GM12878 (cell line): ENCODE measurements at places on chromosomes 16 and 17.
A peak's percentile ranks its signal among the peaks of the same experiment; 100 is the strongest.

DNA sequence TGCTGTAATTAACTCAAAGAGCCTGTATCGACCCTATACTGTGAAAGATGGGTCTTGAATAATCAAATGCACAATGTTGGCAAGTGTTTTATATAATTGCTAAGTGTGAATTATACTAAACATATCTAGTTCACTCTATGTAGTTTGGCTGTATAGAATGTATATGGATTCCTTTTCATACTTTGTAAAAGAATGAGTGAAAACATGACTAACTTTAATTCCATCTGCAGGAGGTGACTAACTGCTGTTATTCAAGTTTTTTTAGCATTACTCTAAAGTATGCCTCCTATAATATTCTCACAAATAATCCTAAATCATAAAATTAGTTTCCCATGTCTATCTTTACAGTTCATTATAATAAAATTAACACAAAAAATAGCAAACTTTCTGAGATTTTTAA, 394.0 kb upstream of the MON1B start:
- no peak overlapping the region for H3K4me3 ChIP-seq
- no peak for DNase-seq
- H3K27ac ChIP-seq: no peak overlapping the region
- H3K27me3 ChIP-seq: no peaks in the 10 kb centered on the region
- no peaks in the 10 kb centered on the region for H3K36me3 ChIP-seq

DNA sequence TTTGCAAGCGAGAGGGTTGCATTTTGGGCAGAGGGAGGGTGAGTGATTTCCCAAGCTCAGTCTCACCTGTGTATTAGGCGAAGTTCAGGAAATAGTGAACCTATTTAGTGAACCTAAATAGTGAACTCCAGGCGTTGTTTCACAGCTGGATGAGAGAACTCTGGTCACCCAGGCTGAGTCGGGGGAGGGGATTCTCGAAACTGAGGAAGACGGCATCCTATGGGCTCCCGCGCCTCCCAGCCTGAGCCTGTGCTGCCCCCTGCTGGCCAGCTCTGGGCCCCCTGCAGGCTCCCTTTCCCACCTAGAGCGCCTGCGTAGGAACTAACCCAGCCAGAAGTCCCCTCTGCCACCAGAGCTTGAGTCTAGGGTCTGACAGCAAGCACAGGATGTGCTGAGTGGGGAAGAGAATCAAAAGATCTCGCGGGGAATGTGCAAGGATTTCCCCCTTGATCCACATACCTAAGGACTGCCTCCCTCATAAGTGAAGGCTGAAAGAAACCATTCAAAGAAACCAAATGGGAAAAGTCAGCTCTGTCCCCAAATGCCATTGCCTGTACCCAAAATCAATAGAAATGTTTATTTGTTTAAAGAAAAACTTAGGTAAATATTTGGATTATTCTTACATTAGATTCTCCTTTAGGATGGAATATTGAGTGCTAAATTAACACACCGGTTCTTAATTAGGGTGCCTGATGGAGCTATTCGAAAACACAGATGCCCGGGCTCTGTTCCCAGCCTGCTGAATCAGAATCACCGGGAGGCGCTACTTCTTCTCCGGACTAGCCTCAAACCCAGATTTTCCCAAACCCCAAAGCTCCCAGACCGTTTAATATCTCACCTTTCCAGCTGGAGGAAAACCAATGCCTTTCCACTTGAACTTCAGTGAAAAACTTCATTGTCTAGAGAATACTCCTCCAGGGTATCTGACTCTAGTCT, 14.8 kb upstream of the MARVELD3 start:
- H3K27ac ChIP-seq: no peak overlapping the region
- H3K4me1 ChIP-seq: peaks cover 5% of the 10 kb centered on the region; the same call in 1 of the 2 replicates
- peak; percentile 25 for DNase-seq
- no peaks in the 10 kb centered on the region for H3K27me3 ChIP-seq
- H3K36me3 ChIP-seq: no peaks in the 10 kb centered on the region

DNA sequence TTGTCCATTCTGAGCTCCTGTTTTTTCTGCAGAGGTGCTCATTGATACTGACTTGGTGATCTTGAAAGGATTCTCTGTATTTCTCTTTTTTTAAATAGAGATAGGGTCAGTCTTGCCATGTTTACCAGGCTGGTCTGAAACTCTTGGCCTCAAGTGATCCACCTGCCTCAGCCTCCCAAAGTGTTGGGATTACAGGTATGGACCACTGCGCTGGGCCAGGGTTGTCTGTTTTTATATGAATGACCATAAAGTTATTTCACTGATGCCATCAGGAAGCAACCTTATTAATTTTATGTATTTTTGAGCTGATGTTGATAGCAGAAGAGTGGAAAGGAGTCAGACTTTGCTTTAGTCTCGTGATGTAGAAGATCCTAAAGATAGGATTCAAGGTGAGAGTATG, 35.7 kb upstream of the METTL9 start:
- H3K4me1 ChIP-seq: no peaks in the 10 kb centered on the region
- no peaks in the 10 kb centered on the region; the same call in 1 of the 2 replicates for H3K27me3 ChIP-seq
- no peaks in the 10 kb centered on the region for H3K36me3 ChIP-seq
- H3K27ac ChIP-seq: no peak overlapping the region
- DNase-seq: no peak
- H3K4me3 ChIP-seq: no peak overlapping the region

DNA sequence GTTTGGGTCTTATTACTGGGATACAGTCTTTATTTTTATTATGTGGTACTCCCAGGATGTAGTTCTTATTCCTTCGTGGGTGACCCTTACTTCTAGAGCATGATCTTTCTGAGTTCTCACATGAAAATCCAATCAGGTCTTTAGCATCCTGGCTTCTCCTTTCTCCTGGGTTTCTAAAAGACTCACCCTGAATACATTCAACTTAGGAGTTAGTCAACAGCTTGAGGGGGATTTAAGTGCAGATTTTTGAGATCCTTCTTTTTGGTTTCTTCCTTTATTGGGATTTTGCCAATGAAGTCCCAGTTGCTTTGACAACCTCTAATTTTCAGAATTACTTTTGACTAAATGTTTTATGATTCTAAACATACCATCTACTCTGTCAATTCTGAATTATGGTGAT, 68.2 kb downstream of the SIAH1 start:
- no peak overlapping the region for H3K27ac ChIP-seq
- peaks cover 8% of the 10 kb centered on the region; the same call in 1 of the 2 replicates for H3K4me1 ChIP-seq
- no peaks in the 10 kb centered on the region for H3K36me3 ChIP-seq
- no peak overlapping the region for H3K4me3 ChIP-seq
- no peaks in the 10 kb centered on the region for H3K27me3 ChIP-seq

DNA sequence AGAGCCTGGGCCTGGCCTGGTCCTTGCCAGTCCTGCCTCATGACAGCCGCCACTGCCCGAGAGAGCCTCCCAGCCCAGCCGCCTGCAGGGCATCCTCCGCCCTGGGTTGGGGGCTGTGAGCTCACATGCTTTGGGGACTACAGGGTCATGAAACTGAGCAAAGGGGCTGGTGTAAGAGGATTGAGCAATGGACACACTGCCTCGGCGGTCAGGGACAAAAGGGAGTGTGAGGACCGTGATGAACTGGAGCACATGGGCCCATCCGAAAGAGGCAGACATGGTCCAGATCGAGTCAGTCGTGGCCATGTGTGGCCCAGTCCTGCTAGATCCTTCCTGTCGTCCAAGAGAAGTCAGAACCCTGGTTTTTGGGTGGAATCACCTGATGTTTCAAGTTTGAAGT, 52.3 kb downstream of the GSG1L start:
- no peaks in the 10 kb centered on the region for H3K4me1 ChIP-seq
- H3K27me3 ChIP-seq: 0 out of 2 replicates have a peak, but pooled peaks cover 2% of the 10 kb centered on the region
- H3K27ac ChIP-seq: no peak overlapping the region
- no peak overlapping the region for H3K4me3 ChIP-seq
- DNase-seq: no peak
- no peaks in the 10 kb centered on the region for H3K36me3 ChIP-seq

DNA sequence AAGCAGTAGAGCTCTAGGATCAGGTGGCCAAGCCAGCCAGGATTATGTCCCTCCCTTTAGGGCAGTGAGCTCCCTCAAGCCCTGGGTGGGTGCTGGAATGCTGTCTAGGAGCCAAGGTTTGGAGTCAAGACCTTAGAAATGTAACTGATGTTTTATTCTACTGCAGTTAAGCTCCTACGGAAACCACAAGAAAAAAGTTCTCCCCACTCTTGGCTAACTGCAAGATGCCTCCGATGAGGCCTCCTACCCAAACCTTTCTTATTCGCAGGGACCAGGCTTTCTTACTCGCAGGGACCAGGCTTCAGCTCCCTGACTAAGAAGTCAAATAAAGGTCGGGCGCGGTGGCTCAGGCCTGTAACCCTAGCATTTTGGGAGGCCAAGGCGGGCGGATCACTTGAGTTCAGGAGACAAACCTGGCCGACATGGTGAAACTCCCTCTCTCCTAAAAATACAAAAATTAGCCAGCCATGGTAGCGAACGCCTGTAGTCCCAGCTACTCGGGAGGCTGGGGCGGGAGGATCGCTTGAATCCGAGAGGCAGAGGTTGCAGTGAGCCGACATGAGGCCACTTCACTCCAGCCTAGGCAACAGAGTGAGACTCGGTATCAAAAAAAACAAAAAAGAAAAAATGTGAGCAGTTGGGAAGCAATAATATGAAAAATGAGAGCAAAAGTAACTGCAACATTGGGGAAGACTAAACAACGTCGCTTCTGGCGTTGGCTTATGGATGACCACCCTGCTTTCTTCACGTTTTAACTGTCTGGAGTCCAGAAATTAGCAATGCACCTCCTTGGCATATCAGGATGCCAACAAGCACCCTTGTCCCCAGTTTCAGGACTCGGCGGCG, 31.7 kb upstream of the ARL4D start:
- H3K27me3 ChIP-seq: no peaks in the 10 kb centered on the region
- H3K4me1 ChIP-seq: peaks cover 39% of the 10 kb centered on the region
- H3K4me3 ChIP-seq: 0 out of 2 replicates have a peak overlapping the region, but pooled peaks have one; percentile 62
- no peak for DNase-seq

- H3K27me3 ChIP-seq: no peaks in the 10 kb centered on the region; the same call in 1 of the 2 replicates
- H3K4me3 ChIP-seq: no peak overlapping the region
- peaks cover 4% of the 10 kb centered on the region for H3K4me1 ChIP-seq
- no peak overlapping the region for H3K27ac ChIP-seq
- peak; percentile 48 for DNase-seq
Observed at GRCh38 chr17:35804658-35805192, 4.6 kb upstream of the TAF15 start.

GRCh38 chr16:85746460-85747215, 4.3 kb downstream of the C16orf74 start:
- H3K36me3 ChIP-seq: no peaks in the 10 kb centered on the region
- no peaks in the 10 kb centered on the region; the same call in 1 of the 2 replicates for H3K27me3 ChIP-seq
- no peak for DNase-seq
- H3K27ac ChIP-seq: no peak overlapping the region
- H3K4me3 ChIP-seq: no peak overlapping the region

DNA sequence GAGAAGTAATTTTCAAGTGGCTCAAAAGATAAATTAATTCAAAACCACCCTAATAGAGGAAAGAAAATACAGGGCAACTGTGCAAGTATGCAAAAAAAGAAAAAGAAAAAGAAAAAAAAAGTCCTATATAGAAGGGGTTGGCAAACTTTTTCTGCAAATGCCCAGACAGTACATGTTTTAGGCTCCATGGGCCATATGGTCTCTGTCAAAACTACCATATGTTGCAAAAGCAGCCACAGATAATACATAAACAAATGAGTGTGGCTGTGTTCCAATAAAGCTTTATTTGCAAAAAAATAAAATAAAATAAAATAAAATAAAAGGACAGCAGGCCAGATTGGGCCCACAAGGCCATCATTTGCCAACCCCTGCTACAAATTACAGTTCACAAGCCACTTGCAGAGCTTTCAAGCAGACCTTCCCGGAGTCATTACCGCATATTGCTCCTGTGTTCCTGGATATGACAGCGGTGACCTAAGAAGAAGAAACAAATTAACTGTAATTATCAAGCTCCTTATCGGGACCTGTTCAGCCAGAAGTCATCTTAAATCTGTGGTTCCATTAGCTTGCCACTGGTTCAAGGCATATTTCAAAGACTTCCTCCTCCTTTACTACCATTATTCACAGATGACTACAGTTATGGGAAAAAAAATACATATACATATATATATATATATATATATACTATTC, 15.9 kb downstream of the ZC3H7A start:
- H3K27ac ChIP-seq: peak overlapping the region; percentile 99
- peak overlapping the region; percentile 60; the same call in 1 of the 2 replicates for H3K4me3 ChIP-seq
- peaks cover 23% of the 10 kb centered on the region; the same call in 1 of the 2 replicates for H3K4me1 ChIP-seq

DNA sequence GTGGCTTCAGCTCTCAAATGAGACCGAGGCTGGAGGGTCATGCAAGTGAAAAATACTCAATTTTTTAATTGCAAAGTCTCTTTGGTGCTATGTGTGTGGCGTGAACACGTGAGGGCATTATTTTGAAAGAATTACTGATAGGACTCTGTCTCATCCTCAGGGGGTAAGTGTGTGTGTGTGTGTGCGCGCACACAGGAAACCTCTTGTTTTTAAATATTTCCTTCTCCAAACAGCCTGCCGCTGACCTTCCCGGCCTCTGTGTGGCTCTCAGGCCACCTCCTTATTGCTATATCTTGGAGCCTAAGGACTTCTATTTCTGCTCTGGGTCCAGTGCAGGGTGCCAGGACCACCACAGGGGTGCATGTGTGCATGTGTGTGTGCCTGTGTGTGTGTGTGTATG, 99.7 kb downstream of the CMIP start:
- DNase-seq: no peak
- peaks cover 5% of the 10 kb centered on the region; the same call in 1 of the 2 replicates for H3K36me3 ChIP-seq
- no peak overlapping the region for H3K27ac ChIP-seq
- H3K27me3 ChIP-seq: no peaks in the 10 kb centered on the region
- H3K4me3 ChIP-seq: no peak overlapping the region
- H3K4me1 ChIP-seq: no peaks in the 10 kb centered on the region
